Mesenteric fat pad (tissue), 1 donor: ENCODE measurements at places on chromosomes 6 and 20. TPM values are rescaled to one million over a fixed set of nuclear protein-coding genes. Genes with fewer than 3 reads are reported as not detected.

DNA sequence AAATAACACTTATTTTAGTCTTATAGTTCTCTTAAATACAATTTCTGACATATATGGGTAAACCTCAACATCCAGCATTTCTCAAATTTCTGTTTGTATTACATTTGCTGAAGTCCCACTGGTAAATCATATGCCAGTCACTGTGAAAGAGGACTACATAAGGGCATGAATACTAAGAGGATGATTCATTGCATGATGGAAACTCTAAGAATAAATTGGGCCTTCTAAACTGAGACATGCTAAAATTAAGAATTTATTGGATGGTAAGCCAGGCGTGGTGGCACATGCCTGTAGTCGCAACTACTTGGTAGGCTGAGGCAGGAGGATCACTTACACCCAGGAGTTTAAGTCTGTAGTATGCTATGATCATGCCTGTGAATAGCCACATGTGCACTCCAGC, 12.1 kb downstream of the DEFB123 start:
- DNase-seq: no peak

GRCh38 chr6:34773916-34774315, 16.6 kb downstream of the SNRPC start:
- DNase-seq: no peak

- DNase-seq: no peak
These were observed 277.0 kb downstream of the FOXA2 start for GRCh38 chr20:22307409-22307808.

DNA sequence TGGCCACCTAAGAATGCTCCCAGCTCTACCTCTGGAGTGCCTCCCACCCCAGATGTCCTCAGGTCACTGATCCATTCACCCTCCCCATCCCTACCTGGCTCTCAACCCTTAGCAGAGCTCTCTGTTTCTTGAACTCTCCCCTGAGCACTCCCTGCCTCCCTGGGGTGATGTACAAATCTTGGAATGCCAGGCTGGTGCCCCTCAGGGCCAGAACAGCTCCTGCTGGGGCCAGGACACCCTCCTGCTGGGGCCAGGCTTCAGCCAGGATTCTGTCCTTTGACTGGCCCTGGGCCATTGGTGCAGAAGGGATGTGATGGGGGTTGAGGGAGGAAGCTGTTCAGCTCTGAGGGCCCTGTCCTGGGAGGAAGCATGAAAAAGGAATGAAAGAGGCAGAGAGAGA, 30.0 kb downstream of the MYT1 start:
- no peak for DNase-seq

The SPATA25 gene
- 4.0 TPM for total RNA-seq

The TMC2 gene
- 0.22 TPM for total RNA-seq

The SLC32A1 gene
- total RNA-seq: not detected

The SIRPB2 gene
- 25.5 TPM for total RNA-seq

The PDE10A gene
- 15.6 TPM for total RNA-seq

The SLC2A4RG gene
- 62.0 TPM for total RNA-seq

The NOP56 gene
- 165 TPM for total RNA-seq
